ENCODE measurements at places on chromosomes 4 and X. TPM values are rescaled to one million over a fixed set of nuclear protein-coding genes. Genes with fewer than 3 reads are reported as not detected.

Gene RGS12
- total RNA-seq = 13.2 TPM

GRCh38 chr4:66178906-66179305 is 508.6 kb upstream of the EPHA5 start:
- H3K27ac ChIP-seq = no peak overlapping the region
- no peak overlapping the region for H3K4me3 ChIP-seq

GRCh38 chrX:46627062-46627461 is 53.5 kb downstream of the CHST7 start:
- DNase-seq = no peak
- no peak overlapping the region for H3K4me3 ChIP-seq
- no peak overlapping the region for H3K27ac ChIP-seq
- no peaks in the 10 kb centered on the region for H3K36me3 ChIP-seq
- no peaks in the 10 kb centered on the region for H3K27me3 ChIP-seq
- peaks cover 27% of the 10 kb centered on the region for H3K4me1 ChIP-seq

- H3K27ac ChIP-seq = peak overlapping the region; percentile 79
- H3K27me3 ChIP-seq = no peaks in the 10 kb centered on the region
- H3K4me1 ChIP-seq = no peaks in the 10 kb centered on the region
- no peaks in the 10 kb centered on the region for H3K36me3 ChIP-seq
- DNase-seq = peak; percentile 52
- H3K4me3 ChIP-seq = peak overlapping the region; percentile 90
Observed at GRCh38 chrX:154457491-154458115, 478 bp upstream of the PLXNA3 start.
